ENCODE measurements at places on chromosomes 11 and 22. TPM values are rescaled to one million over a fixed set of nuclear protein-coding genes. Genes with fewer than 3 reads are reported as not detected.
A peak's percentile ranks its signal among the peaks of the same experiment; 100 is the strongest.

DNA sequence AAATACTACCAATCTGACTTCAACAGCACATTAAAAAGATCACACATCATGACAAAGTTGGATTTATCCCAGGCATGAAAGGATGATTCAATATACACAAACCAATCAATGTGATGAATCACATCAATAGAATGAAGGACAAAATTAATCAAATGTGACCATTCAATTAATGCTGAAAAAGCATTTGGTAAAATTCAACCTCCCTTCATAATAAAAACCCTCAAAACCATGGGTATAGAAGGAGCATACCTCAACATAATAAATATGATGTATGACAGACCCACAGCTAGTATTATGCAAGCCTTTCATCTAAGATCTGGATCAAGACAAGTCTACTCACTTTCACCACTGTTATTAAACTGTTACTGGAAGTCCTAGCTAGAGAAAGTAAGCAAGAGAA lies 921.7 kb upstream of the RAG2 start:
- no peak for DNase-seq
- H3K27me3 ChIP-seq: no peaks in the 10 kb centered on the region
- no peaks in the 10 kb centered on the region for H3K36me3 ChIP-seq
- H3K4me1 ChIP-seq: no peaks in the 10 kb centered on the region

DNA sequence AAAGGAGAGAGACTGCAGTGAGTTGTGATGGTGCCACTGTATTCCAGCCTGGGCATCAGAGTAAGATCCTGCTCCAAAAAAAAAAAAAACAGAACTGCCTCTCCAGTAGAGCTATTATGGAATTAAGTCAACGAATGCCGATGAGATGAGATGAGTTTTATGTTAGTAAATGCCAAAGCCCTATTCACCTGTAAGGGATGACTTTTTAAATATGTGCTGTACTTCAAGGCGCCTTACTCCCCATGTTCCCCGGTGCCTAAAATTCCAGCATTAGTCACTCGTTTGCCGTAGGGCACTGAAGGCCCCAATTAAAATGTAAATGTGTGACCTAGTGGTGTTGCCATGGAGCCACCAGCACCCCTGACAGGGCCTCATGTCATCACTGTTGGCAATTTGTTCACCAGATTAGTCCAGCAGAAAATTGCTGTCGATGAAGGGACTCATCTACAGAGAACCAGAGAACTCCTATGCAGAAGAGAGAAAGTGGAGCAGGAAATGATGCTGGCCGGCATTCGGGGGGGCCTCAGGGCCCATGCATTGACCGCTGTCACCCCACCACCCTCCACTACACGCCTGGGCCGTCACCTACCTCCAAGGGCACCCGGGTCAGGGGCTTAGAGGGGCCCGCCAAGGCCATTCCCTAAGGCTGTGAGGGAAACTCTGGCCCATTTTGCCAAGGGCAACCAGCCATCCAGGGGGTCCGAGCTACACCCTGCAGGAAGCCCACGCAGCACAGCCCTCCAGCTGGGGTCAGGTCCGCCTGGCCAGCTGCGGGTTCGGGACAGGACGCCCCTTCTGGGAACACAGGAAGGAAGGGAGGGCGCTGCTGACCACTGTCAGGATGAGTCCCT lies 17.8 kb downstream of the LIF start:
- H3K27me3 ChIP-seq: peaks cover 12% of the 10 kb centered on the region
- H3K4me1 ChIP-seq: no peaks in the 10 kb centered on the region
- no peak for DNase-seq
- H3K36me3 ChIP-seq: no peaks in the 10 kb centered on the region
- H3K27ac ChIP-seq: no peak overlapping the region
- no peak overlapping the region for H3K4me3 ChIP-seq

GRCh38 chr11:19912958-19913892 lies 200.6 kb downstream of the NAV2 start:
- H3K36me3 ChIP-seq: no peaks in the 10 kb centered on the region
- H3K4me3 ChIP-seq: no peak overlapping the region
- no peak overlapping the region for H3K27ac ChIP-seq
- no peak for DNase-seq
- H3K27me3 ChIP-seq: no peaks in the 10 kb centered on the region
- H3K4me1 ChIP-seq: peaks cover 2% of the 10 kb centered on the region

GRCh38 chr11:8693010-8693551 lies 10.5 kb downstream of the RPL27A start:
- no peaks in the 10 kb centered on the region for H3K27me3 ChIP-seq
- peaks cover 7% of the 10 kb centered on the region for H3K36me3 ChIP-seq
- no peak overlapping the region for H3K4me3 ChIP-seq
- H3K27ac ChIP-seq: no peak overlapping the region

DNA sequence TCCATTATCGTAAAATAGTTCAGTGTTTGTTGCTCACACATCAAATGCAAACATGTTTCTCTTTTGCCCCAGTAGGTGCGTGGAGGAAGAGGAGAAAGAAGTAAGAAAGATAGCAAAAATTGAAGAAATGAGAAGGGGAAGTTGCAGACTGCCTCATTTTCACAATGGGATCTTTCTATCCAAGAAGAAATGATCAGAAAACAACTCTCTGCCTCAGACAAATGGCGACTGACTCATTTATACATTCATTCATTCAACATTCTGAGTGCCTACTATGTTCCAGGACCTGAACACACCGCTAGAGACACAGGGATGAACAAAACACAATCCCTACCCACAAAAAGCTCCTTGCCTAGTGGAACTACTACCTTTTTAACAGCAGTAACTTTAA lies 367 bp downstream of the HPS5 start:
- H3K4me3 ChIP-seq: peak overlapping the region; percentile 58
- peak overlapping the region; percentile 79 for H3K27ac ChIP-seq
- no peak for DNase-seq
- H3K36me3 ChIP-seq: peaks cover 2% of the 10 kb centered on the region
- peaks cover 31% of the 10 kb centered on the region for H3K4me1 ChIP-seq

GRCh38 chr11:119065369-119065768 lies 2.2 kb upstream of the VPS11 start:
- H3K27ac ChIP-seq: no peak overlapping the region
- no peak overlapping the region for H3K4me3 ChIP-seq
- DNase-seq: peak; percentile 31
- peaks cover 3% of the 10 kb centered on the region for H3K4me1 ChIP-seq

DNA sequence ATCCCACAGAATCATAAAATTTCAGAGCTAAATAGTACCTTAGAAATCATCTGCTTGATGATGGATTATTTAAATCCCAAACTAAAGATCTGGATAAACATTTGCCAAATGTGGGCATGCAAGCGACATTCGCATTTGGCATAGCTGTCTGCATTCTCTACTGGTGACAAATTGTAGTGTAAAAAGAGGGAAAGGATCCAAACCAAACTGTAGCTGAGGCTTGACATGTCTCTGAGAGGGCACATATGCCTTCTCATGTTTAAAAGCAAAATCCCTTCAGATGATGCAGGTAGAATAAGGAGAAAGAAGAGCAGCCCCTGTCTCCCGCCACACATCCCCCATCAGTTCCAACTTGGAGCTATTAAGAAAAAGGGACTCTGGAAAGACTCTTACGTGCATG lies 257.5 kb upstream of the MTNR1B start:
- no peak for DNase-seq
- no peak overlapping the region for H3K4me3 ChIP-seq
- H3K27me3 ChIP-seq: no peaks in the 10 kb centered on the region
- H3K36me3 ChIP-seq: no peaks in the 10 kb centered on the region

- H3K36me3 ChIP-seq: no peaks in the 10 kb centered on the region
- H3K27me3 ChIP-seq: no peaks in the 10 kb centered on the region
- H3K4me1 ChIP-seq: peaks cover 12% of the 10 kb centered on the region
- no peak for DNase-seq
- H3K4me3 ChIP-seq: no peak overlapping the region
- H3K27ac ChIP-seq: no peak overlapping the region
These were observed 41.2 kb upstream of the MICAL2 start for GRCh38 chr11:12069066-12069676.

GRCh38 chr11:62879235-62879978 lies 1.3 kb upstream of the SLC3A2 start:
- H3K36me3 ChIP-seq: peaks cover 18% of the 10 kb centered on the region
- no peaks in the 10 kb centered on the region for H3K27me3 ChIP-seq
- peak overlapping the region; percentile 0 for H3K27ac ChIP-seq
- H3K4me1 ChIP-seq: peaks cover 34% of the 10 kb centered on the region
- H3K4me3 ChIP-seq: no peak overlapping the region

DNA sequence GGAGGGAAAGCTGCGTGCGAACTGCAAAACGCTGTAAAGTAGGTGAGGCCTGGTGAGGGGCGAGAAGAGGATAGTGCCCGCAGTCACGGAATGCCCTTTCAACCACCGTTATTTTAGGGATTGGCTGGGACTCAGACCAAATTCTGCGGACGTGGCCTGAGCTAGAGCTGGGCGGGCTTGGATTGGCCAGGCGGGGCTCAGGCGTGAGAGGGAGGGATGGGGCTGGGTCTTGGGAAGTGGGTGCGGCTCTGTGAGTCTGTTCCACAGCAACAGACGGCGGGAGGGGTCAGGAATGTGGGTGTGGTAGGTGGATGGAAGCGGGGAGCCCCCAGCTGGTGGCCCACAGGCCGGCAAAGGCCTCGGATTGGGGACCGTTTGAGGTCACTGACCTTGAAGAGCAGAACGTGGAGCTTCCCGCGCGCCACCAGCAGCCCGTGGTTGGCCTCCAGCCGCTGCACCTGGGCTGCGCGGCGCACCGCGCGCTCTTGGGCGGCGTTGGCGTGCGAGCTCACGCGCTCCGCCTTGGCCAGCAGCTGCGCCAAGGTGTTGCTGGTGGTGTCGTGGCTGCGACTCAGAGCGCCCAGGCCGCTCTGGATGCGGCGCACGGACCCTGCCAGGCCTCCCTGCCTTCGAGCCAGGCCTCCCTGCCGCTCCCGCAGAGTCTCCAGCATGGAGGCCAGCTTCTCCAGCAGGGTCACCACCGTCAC lies 444 bp downstream of the CAVIN3 start:
- peak overlapping the region; percentile 83 for H3K27ac ChIP-seq
- no peaks in the 10 kb centered on the region for H3K36me3 ChIP-seq
- peak; percentile 79 for DNase-seq
- peaks cover 36% of the 10 kb centered on the region for H3K4me1 ChIP-seq

GRCh38 chr11:61049063-61049377 lies 53.3 kb upstream of the CD5 start:
- H3K27me3 ChIP-seq: peaks cover 3% of the 10 kb centered on the region
- no peak overlapping the region for H3K27ac ChIP-seq
- DNase-seq: no peak
- H3K4me1 ChIP-seq: no peaks in the 10 kb centered on the region
- no peaks in the 10 kb centered on the region for H3K36me3 ChIP-seq
- H3K4me3 ChIP-seq: no peak overlapping the region

DNA sequence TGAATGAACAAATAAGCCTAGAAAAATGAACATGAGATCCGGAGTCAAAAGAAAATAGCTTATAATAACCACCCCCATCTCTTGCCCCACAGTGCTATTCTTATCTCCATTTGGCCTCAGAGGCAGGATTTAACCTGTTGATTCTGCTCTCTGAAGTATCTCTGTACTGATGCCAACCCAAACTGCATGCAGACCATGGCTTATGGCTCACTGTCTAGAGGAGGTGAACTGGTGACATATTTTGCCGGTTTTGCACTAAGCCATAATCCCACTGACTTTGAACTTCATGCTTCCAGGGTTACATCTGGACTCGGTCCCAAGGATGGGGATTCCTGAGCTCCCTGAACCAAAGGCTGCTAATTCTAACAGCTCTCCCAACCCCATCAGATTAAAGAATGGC lies 397.1 kb downstream of the TENM4 start:
- H3K27me3 ChIP-seq: peaks cover 4% of the 10 kb centered on the region
- H3K27ac ChIP-seq: no peak overlapping the region
- DNase-seq: no peak
- H3K4me3 ChIP-seq: no peak overlapping the region
- no peaks in the 10 kb centered on the region for H3K36me3 ChIP-seq

- peaks cover 16% of the 10 kb centered on the region for H3K4me1 ChIP-seq
- no peaks in the 10 kb centered on the region for H3K36me3 ChIP-seq
- DNase-seq: no peak
- no peaks in the 10 kb centered on the region for H3K27me3 ChIP-seq
These were observed 18.7 kb upstream of the PEX26 start for GRCh38 chr22:18059094-18059417.

DNA sequence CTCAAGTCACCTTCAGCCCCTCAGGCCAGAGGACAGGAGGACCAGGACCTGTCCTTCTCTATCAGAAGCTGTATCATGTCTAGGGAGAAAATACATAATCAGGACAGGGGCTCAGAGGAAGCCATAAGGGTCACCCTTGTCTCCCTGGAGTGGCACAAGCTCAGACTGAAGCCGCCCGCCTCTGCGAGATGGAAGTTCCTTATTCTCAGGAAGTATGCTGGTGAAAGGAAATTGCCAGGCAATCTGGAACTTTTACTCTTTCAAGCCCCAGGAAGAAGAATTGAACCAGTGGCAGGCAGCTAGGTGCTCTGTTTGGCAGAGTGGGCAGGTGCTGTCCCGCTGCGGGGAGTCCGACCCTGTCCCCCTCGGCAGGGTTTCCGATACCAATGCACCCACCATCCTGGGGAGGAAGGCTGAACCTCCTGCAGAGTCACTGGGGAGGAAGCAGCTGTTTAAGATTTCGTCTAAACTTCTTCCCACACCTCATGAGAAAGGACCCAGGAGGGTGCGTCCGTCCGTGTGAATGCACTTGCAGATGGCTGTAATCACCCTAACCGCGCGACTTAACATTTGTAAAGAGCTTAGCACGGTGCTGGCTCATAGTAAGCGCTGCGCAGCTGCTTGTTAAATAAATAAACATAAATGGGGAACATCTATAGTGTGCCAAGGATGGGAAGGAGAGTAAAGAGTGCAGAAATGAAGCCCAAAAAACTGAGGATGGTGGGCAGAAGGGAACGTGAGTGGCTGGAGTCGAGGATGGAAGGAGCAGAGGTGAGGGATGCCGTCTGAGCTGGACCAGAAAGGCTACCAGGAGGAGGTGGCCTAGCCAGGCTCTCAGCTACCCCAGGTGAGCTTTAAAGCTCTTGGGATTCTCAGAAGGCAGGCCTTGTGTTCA lies 5.0 kb upstream of the ANO1 start:
- peak; percentile 24 for DNase-seq
- H3K36me3 ChIP-seq: no peaks in the 10 kb centered on the region
- no peak overlapping the region for H3K4me3 ChIP-seq
- peaks cover 17% of the 10 kb centered on the region for H3K4me1 ChIP-seq
- peak overlapping the region; percentile 34 for H3K27ac ChIP-seq

GRCh38 chr11:25730230-25730629 lies 601.7 kb upstream of the ANO3 start:
- H3K4me1 ChIP-seq: no peaks in the 10 kb centered on the region
- no peak overlapping the region for H3K27ac ChIP-seq
- DNase-seq: no peak
- H3K27me3 ChIP-seq: no peaks in the 10 kb centered on the region
- H3K36me3 ChIP-seq: no peaks in the 10 kb centered on the region

DNA sequence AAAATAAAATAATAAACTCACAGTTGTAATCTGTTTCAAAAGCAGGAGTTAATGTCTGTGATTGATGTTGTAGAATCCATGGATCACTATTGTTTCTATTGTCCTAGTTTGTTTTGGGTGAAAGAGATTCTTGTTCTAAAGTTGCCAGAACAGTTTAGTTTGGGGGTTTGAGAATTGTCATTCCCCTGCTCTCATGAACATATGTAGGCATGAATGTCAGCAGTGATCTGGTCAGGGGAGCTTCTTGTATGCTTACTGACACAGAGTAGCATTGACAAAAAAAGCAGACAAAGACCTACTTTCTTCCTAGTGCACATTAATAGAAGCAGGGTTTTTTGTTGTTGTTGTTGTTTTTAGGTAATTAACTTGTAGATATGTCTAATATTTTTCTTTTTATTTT lies 38.6 kb downstream of the ARHGAP1 start:
- no peak overlapping the region for H3K27ac ChIP-seq
- H3K27me3 ChIP-seq: no peaks in the 10 kb centered on the region
- no peak overlapping the region for H3K4me3 ChIP-seq
- DNase-seq: no peak

The SYT7 gene
- 0.78 TPM for total RNA-seq

The HEPN1 gene
- not detected for total RNA-seq

The SLC22A9 gene
- not detected for total RNA-seq

The OR4C16 gene
- total RNA-seq: not detected

The CECR2 gene
- 2.1 TPM for total RNA-seq

The ACTN3 gene
- total RNA-seq: 0.18 TPM

The TRIM49 gene
- not detected for total RNA-seq

The MRGPRF gene
- not detected for total RNA-seq
